Activated CD4-positive, alpha-beta T cell treated with anti-CD3 and anti-CD28 coated beads, Interleukin-2, amount 50 U/mL, for 1 hour (primary cell): ENCODE measurements at places on chromosomes 6 and 20.
A peak's percentile ranks its signal among the peaks of the same experiment; 100 is the strongest.

DNA sequence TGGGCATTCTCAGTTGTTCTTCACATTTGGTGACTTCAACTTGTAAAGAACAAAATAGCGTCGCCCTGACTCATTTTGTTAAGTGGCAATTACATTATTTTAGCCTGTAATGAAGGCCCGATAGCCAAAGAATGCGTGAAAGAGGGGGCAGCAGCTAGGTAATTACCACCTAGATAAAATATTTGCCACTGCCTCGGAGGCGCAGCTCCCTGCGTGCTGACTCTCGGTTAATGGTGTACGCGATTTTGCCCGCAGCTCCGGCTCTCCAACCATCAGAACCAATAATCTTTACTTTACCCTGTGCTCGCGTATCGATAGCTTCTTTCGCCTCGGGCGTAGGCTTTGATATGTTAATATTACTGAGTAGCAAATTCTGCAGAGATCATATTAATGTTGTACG, 8.7 kb downstream of the TFAP2D start:
- DNase-seq, result no peak

DNA sequence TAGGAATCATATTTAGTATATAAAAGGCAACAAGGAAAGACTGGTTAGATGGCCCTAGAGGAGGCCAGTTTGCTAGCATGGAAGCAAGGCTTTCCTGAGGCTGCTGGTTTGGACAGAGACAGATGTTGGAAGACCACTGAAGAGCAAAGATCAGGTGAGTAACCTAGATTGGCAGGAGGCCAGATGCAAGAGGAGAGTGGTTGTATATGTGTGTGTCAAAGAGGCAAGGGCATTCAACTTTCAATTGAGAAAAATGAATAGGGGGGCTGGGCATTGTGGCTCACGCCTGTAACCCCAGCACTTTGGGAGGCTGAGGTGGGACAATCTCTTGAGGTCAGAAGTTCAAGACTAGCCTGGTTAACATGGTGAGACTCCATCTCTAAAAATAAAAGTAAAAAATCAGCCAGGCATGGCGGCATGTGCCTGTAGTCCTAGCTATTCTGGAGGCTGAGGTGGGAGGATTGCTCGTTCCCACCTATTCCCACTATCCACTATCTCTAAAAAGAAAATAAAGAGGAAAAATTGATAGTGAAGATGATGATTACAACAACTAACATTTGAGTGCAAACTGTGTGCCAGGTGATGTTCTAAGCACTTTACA, 79.8 kb downstream of the PRDM1 start:
- no peak for DNase-seq

- no peak for DNase-seq
These were observed 20.2 kb downstream of the STAU1 start for GRCh38 chr20:49167811-49168507.

GRCh38 chr20:10553326-10553984, 118.3 kb downstream of the SLX4IP start:
- peak; percentile 8 for DNase-seq

GRCh38 chr6:146295695-146296094, 247.9 kb upstream of the RAB32 start:
- no peak for DNase-seq

- no peak for DNase-seq
These were observed 210.8 kb upstream of the EXOC2 start for GRCh38 chr6:903761-904160.

DNA sequence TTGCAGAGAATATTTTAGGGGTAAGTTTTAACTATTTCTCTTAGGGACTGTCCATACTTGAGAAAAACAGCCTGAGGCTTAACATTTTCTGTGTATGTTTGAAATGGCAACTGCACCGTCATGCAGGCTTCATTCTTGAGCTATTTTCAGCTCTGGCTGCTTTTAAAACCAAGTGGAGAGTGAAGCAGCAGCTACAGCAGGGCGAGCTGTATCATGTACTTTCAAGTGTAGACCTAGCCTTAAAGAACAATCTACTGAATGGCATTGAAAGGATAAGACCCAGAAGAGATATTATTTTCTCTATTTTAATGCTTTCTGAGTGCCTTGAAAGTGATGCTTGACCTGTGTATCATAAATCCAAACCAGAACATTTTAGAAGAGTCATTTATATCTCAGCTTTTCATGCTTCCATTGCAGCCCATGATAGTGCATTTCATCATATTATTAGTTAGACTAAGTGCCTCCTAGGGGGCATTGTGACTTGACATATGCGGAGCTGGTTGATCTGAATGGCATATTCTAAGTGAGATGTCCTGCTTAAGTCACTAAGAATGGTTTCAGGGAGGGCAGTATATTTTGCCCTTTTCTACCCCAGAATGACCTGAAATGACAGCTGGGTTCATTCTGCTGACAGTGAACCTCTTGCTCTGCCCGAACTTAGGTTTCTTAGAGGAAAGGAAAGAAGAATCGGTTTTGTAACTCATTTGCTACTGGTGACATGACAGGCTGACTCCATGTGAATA, 85.3 kb downstream of the NKAIN2 start:
- no peak for DNase-seq

GRCh38 chr6:45717715-45718114, 297.9 kb downstream of the CLIC5 start:
- no peak for DNase-seq

DNA sequence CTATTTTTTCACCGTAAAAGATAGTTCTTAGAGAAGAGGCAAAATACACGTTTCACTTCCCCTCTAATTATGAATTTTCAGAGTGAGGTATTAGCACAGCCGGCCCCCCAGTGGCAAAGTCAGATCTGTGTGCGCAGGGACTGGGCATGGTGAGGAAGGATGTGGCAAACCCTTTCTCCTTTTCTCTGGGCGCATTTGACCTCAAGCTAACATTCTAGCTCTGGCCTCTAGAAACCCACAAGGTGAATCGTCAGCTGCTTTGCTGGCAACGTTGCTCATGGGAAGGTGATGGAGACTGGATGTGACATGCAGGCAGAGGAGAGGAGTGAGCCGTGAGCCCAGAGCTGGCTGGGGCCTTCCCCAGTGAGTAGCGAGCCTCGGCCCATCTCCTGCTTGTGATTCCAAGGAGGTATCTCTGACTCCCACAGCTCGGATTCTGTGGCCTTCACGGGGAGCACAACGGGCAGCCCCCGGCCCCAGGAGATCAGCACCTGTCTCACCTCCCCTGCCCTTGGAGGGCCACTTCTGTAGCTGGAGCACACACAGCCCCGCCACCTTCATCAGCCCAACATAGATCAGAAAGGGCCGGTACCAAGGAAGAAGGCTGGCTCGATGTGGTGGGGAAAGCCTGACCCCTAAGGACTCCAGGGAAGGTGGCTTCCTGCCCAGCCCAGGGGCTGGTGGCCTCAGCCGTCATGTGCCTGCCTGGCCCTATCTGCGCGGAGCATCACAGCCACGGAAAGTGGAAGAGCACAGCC, 152.8 kb downstream of the TAF4 start:
- no peak for DNase-seq

GRCh38 chr20:21376626-21377025, 20.7 kb downstream of the NKX2-4 start:
- DNase-seq, result no peak

DNA sequence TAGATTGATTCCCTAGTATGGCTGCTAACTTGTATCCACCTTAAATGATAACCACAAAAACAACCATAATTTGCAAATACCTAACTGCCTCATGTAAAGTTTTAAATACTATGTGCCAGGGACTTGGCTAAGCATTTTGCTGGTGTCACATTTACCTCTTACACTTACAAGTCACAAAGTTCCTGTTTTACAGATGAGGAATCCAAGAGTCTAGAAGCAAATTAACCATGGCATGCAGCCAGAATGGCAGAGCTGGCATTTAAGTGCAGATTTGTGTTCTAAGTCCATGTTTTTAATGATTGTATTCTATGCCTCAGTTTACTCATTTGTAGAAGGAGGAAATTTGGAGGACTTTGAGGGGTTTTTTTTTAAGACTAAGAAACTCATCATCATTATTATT, 696.7 kb downstream of the PTPRT start:
- no peak for DNase-seq

- DNase-seq, result no peak
These were observed 204.7 kb upstream of the ARG1 start for GRCh38 chr6:131368198-131368911.

GRCh38 chr6:129672881-129673631, 36.9 kb downstream of the ARHGAP18 start:
- no peak for DNase-seq

GRCh38 chr6:39518221-39518620, 195.7 kb upstream of the KCNK16 start:
- DNase-seq, result no peak

DNA sequence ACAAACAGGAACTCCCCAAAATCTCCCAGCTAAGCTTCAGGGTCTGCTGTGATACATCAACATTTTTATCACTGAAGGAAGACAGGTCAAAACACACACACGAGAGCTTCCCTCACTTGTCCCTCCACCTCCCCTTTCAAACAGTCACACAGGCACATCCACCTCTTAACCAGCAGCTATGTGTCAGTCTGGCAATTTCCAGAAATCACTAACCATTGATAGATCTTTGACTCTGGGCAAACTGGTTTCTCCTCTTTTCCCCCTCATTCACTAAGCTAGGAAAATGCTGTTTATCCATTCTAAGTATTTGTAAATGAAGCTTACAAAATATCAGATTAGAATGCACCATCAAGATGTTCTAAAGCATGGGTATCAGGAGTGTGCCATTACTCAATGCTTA, 87.8 kb downstream of the DCDC2 start:
- no peak for DNase-seq

DNA sequence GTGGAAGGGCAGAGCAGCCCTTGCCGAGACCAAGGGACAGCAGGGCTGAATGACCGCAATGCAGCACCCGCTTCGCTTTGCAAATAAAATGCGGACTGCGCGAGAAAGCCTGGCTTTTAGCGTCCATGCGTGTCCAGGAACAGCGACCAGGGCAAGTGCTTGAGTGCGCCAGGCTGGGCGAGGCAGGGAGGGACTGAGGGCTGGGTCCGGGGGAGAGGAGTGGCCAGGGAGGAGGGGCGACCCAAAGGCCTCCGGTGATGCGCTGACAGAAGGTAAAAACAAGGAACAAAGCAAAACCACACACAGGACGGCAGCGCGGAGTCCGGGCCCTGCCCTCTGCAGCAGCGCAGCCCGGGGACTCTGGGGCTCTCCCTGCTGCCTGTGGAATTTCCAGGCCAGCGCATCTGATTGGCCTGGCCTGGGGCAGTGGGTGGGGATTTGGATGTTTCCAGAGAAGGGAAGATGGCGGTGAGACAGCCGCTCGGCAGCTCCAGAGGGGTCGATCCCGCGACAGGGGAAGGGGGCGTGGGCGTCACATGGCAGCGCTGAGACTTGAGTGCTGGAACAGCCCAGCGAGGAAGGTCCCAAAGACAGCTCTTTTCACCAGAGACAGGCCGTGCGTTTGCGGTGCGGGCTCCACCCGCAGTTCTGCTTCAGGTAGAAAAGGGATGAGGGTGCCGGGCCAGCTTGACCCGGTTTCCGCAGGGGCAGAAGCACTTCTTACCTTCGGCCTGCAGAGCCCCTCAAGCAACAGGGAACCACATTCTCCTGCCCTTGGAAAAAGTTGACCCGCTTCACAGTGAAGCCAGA, 51.8 kb downstream of the SSR1 start:
- DNase-seq, result peak; percentile 18

DNA sequence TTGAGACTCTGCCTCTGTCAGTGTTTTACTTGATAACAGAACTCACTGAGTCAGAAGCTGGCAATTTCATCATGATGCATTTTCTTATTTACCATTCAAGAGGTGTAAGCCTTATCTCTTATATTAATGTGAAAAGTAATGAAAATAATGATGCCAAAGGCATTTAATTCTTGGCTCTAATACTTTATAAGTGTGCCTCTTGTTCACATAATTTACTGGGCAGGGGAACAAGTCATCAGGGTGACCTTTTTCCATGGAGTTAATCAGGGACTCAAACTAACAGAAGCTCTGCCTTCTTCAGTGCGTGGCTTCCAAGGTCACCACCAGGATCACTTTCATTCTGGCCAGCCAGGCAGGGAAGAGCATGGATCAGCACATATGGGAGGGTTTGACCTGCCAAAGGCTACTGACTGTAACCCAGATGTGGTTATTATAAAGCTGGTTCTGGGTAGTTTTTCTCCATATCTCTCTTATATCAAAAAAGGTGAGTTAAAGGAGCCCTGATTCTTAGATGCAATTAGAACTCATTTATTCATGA, 5.2 kb upstream of the PLCB1 start:
- DNase-seq, result no peak

DNA sequence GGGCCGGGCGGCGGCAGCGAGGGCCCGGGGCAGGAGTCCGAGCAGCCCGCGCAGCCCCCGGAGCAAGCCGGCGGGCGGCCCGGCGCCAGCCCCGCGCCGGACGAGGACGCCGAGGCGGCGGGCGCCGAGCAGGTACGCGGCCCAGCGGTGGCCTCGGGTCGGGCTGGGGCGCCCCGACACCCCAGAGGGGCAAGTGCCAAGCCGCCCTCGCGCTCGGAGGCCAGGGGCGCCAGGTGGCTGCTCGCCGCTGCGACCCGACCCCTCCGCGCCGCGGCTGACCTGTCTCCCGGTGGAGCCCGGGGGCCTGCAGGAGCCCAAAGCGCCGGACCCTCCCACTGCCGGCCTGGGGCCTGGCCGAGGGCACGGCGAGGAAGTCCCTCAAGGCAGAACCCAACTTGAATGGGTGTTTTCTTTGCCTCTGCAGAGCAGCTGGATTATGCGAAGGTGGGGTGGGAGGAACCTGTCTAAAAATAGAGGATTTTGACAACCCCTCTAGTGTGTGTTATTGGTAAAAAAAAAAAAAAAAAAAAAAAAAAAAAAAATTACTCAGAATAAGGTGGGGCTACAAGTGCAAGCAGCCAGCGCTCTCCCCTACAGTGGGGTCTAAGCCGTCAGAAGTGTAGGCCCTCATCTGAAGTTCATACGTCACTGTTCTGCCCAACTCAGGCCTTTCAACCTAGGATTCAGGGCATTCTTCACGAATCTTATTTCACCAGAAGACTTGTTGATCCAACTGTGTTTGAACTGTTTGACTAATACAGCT, 609 bp downstream of the OGFRL1 start:
- DNase-seq, result no peak

DNA sequence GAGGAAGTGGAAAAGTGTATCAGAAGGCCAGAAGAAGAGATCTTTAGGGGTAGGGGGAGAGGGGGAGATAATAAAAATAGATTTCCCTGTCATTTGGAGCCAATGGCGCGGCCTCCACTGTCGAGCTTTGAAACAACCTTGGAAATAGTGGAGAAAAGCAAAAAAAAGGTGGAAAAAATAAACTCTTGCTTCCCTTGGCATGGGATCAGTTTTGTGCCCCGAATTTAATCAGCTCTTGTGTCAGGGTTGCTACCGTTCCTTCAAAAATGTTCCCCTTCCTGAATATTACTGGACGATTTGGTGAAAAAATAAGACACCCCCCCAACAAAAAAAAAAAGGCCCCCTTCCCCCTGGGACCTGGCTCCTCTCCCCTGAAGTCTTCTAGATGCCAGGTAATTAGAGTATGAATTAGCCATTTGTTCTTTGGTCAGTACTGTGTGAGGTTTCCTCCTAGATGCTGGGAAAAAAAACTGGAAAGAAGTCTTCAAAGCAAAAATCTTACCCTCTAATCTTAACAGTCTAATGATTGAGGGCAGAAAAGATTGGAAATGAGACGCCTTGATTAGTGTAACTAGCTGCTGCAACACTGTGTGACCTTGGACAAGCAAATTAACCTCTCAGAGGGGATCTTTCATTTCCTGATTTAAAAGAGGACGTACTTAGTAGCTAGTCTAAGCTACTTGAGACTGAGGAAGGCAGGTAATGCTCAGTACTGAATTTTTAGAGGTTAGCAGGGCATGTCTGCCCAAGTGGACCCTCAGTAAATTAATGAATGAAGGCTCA, 872 bp upstream of the RBM39 start:
- no peak for DNase-seq
